GF-D8 (cell line): ENCODE measurements at places on chromosomes 5 and 9.

GRCh38 chr5:143695941-143696340 lies 116.0 kb upstream of the HMHB1 start:
- no peak for DNase-seq

- DNase-seq, result no peak
These were observed 139.0 kb downstream of the FOCAD start for GRCh38 chr9:20823051-20823450.

- DNase-seq, result peak; percentile 72
These were observed at the start of gene MZB1 for GRCh38 chr5:139389701-139390638. MZB1 (minus strand) TSS chr5:139389913; CDS start chr5:139389856, 57 bp downstream.

DNA sequence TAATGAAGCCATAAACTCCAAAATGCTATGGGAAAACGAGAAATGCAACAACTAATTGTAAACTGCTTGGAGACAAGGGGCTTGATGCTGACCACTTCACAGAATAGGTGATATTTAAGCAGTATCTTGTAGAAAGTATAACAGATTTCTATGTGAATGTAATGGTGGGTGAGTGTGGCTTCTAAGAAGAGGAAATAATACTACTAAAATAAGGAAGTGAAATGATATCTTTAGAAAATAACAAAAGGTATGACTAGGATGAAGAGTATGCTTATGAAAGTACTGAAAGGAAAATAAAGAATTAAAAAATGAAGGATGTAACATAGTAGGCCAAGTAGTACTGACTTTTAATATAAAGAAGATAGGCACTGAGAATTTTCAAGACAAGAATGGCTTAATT lies 94.2 kb downstream of the AGTPBP1 start:
- DNase-seq, result no peak

DNA sequence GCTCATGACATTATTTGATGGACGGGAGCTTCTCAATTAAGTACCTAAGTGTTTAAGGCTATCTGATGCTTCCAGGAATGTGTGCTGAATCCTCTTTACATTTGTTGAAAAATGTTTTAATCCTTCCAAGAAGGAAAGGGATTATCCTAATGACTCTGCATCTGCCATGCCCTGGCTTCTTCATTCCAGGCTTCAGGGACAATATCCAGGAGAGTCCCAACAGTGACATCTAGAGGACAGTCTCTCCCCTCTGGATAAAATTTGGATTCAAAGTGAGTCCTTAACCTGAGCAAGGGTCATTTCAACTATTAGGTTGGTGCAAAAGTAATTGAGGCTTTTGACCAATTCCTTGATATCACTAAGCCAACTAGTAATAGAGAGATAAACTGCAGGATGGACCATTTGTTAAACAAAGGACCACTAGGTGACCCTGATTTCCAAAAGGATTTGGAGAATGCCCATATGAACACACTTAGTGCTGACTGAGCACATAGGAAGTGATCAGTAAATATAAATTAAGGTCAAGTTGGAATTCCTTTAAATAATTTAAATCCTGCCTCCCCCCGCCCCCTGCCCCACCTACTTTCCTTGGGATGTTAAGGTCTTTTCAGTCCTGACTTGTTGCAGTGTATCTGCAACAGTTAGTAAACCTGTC lies 19.1 kb downstream of the TNFSF8 start:
- DNase-seq, result no peak
